ENCODE measurements at places on chromosomes 3 and 15.

GRCh38 chr3:67461667-67462142 is 192.7 kb downstream of the SUCLG2 start:
- peak; percentile 48 for DNase-seq

- no peak for DNase-seq
These were observed 86.6 kb downstream of the GPR156 start for GRCh38 chr3:120198305-120198878.

DNA sequence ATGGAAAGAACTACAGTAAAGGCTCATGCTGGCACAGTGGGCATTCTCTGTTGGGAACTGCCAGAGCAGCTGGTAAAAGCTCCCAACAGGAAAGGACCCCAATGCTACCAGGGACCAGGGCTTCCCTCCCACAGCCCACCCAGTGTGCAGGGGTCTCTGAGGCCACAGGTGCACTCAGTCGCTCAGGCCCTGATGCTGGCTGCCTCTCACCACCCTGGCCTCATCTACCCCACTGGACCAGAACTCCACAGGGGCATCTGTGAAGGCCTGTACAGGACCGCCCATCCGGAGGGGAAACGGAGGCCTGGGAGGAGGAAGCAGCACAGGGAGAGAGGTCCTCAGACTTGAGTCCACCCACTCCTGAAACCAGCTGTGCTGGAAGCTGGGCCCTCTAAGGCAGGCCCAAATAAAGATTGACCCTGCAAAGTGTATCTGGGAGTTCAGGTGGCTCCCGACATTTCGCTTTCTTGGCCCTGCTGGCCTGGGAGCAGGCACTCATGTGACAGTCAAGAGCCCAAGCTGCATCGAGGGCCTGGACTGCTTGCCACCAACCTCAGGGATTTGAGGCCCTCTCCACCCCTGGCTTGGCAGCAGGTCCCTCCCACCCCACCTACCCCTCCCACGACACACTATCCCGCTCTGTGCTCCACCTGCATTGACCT is 12.7 kb downstream of the KLF15 start:
- no peak for DNase-seq

GRCh38 chr3:150030841-150031240 is 60.1 kb upstream of the PFN2 start:
- no peak for DNase-seq

DNA sequence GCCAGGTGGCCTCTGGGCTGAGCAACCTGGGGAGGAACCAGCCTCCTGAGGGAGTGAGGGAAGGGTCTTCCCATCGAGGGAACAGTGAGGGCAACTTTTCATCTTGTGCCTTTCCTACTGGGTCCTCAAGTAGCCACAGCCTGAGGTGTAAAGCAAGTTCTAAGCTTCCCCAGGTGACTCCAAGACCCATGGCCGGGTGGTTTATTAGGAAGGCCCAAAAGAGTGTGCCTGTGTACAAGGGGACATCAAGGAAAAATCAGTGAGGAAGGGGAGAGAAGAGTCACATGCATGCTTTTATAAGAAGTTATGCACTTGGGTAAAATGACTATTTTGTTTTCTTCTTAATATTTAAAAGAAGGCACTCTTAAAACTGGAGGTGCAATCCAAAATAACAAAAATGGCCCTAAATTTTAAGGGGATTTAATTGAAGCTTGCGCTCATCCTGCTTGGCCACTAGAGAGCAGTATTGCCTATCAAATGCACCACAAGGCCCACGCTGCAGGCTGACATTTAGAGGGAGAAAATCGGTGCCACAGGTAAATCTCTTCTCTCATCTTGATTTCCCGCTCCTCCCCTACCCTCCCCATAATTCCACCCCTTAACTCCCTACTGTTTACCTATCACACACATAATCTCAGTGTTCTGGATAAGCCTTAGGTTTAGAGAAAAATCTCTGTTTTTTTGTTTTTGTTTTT is 6.7 kb downstream of the NANOGP8 start:
- DNase-seq: peak; percentile 79

- no peak for DNase-seq
These were observed 48.4 kb downstream of the TMEM45A start for GRCh38 chr3:100540791-100541334.

DNA sequence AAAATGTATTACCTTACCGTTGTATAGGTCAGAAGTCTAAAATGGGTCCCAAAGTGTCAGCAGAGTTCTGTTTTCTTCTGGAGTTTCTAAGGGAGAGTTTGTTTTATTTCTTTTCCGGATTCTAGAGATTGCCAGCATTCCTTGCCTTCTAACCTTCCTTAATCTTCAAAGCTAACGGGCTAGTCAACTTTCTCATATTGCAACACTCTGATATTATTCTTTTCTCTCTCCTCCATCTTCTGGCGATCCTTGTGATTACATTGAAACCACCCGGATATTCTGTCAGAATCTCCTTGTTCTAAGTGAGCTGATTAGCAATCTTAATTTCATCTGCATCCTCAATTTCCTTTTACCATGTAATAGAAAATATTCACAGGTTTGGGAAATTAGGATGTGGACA is 36.2 kb upstream of the AADACL2 start:
- no peak for DNase-seq

GRCh38 chr3:9135930-9136525 is 113.4 kb downstream of the SRGAP3 start:
- no peak for DNase-seq

- DNase-seq: peak; percentile 75
These were observed 296.8 kb downstream of the DOCK3 start for GRCh38 chr3:50971487-50971924.

GRCh38 chr3:40068636-40069035 is 240.9 kb upstream of the EIF1B start:
- no peak for DNase-seq

DNA sequence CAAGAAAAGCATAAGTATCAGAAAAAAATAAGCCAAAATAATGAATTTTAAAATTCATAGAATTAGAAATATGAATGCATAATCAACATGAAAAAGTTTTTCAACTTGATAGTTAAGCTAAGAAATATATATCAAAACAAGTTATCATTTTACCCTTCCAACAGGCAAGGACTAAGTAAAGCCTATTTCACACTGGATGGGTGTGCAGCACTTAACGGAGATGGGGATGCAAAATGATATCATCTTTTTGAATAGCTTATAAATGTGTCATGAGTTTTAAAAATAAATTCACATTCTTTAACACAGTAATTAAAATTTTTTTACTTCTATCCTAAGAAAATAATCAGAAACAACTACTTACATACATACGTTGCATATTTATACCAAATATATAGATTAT is 20.9 kb downstream of the PIK3R4 start:
- no peak for DNase-seq

GRCh38 chr15:25738171-25738965 is 124.8 kb downstream of the ATP10A start:
- no peak for DNase-seq

- DNase-seq: peak; percentile 72
These were observed 176.9 kb upstream of the LMCD1 start for GRCh38 chr3:8324747-8325146.

DNA sequence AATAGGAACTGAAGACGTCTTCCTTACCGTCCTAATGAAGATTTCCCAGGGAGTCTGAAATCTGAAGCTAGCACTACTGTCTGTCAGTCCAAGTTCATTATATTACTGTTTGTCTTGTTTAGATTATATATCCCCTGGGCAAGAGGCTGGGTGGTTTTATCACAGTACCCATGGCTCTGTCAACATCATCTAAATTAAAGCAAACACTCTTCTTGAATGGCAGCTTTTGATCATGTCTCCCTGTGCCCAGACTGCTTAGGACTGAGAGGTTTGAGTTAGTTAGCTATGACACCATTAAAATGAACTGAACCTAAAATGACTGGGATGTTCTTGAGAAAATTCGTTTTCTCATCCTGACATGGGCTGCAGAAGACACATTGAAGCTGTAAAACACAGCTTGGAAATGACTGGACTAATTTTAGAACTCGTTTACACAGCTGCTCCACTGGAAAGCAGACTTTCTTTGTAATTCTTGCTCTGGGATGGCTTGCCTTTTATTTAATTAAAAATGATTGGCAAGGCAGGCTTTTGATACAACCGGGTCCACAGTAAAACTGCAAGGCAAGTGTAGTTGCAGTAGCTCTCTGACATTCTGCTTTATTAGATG is 243.5 kb downstream of the MFSD1 start:
- DNase-seq: no peak

- no peak for DNase-seq
These were observed 91.0 kb downstream of the CPN2 start for GRCh38 chr3:194259982-194260766.

DNA sequence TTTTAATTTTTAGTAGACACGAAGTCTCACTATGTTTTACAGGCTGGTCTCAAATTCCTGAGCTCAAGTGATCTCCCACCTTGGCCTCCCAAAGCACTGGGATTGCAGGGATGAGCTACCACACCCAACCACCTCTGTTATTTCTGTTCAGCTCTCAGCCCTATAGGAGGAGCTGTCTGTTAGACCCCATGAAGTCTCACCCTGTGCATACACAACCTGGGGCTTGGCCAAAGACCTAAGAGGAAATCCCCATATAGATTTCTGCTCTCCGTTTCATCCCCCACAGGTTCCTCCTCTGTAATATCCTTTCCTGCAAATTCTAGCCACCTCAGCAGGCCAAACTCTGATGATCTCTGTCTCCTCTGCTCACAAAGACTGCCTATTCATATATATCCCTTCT is 56.6 kb upstream of the CTDSPL2 start:
- no peak for DNase-seq

DNA sequence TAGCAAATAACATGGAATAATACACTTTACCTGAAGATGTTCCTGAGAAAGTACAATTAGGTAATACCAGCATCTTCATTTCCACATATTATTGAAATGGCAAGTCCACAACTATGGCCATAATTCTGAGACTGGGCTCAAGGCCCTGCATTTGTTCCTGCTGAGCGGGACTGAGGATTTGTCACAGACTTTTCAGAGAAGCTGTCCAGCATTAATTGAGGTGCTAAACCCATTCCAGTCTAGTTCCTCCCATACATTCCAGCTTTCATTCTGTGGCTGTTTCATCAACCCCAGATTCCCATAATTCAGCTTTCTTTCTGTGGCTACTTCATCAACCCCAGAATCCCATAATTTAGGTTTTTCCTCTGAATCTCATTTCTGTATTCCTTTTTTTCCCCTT is 293.4 kb upstream of the GBE1 start:
- no peak for DNase-seq

GRCh38 chr15:23860290-23861245 is 173.5 kb upstream of the NDN start:
- no peak for DNase-seq

DNA sequence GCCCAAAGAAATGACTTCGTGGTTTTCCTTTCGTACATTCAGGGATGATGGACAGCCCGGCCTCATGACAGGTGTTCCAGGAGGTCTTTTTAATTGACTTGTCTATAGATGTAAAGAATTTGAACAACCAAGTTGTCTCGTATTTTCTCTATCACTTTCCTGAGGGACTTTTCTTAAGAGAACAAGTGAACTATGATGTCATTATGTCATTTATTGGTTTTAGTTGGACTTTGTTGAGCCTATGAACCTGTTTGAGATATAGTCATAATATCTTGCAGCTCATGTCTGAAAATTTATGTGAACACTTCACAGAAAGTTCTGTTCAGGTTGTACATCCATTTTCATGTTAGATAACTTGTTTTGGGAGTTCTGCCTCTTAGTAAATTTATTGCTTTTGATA is 89.2 kb downstream of the RBMS3 start:
- no peak for DNase-seq

DNA sequence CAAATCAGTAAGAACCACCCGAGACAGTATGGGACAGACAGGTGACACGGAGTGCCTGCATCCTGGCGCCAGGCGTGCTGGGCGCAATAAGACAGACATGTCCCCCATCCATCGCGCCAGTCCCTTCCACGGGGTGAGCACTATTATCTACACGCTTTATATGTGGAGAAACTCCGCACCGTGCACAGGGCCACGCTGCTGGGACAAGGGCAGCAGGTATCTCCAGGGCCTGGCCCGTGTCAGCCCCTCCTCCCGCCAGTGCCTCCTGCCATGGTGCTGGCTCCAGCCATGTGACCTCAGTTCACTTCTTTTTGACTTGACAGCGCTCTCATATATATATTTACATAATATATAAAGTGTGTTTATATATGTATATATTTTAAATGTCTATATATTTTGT is 42.6 kb downstream of the TNK2 start:
- DNase-seq: no peak

GRCh38 chr3:183377307-183377959 is 51.0 kb downstream of the MCF2L2 start:
- no peak for DNase-seq

DNA sequence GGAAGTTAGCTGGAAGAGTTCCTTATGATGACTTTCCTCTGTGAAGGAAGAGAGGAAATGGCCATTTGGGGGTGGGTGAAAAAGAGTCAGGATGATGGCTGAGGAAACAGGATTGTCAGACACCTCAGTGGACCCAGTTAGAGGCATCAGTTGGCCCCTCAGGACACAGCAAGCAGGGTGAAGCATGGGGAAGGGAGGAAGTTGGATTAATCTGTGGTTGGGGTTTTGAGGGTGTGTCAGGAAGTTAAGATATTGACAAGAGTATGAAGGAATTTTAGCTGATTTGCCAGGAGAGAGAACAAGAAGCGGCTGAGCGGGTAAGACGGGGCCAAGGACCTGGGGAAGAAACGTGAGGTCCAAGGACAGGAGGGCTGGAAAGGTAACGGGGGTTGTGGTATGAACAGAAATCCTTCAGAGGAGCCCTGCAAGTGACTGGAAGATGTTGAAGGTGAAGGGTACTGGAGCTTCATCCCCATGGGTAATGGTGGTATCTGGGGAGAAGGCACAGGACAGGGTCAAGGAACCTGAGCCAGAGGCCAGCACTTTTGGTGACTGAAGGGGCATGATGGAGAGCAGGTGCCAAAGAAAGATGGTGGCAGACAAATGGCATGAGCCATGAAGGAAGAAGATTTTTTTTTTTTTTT is 2.7 kb downstream of the UQCC5 start:
- no peak for DNase-seq

DNA sequence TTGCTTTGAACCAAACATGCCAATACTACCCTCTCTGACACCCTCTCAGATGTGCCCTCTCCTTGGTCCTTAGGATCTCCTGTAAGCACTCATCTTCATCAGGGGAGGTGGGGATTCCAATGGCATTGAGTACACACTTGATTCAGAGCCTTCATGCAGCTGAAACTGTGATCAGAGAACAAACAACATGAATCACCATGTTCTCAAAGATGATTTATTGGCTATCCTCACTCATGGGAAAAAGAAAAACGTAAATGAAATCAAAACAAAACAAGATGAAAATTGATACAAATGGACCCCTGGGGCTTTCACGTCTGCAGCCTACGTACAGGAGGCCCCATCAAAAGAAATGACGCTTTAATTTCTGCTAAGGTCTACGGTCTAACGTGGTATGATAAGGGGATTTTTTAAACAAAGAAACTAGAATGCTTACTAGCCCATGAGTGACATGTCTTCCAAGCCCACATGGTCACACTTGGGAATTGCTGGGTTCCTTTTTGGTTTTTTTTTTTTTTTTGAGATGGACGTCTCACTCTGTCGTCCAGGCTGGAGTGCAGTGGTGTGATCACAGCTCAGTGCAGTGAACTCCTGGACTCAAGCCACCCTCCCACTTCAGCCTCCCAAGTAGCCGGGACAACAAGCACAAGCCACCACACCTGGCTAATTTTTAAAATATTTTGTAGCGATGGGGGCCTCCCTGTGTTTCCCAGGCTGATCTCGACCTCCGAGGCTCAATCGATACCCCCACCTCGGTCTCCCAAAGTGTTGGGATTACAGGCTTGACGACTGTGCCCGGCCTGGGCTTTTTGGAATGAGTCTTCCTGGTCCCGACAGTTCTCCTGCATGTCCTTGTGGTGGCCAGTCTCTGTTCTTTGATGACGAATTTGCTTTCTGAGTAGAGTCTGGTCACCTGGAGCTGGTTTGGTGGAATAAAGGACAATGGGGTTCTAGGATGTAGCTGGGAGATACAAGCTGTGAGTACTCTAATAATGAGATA is 202.6 kb downstream of the XXYLT1 start:
- DNase-seq: no peak

- no peak for DNase-seq
These were observed 3.2 kb upstream of the PODXL2 start for GRCh38 chr3:127625821-127626220.

Data from D341Med (cell line).